ENCODE measurements at places on chromosomes 1 and 21.

DNA sequence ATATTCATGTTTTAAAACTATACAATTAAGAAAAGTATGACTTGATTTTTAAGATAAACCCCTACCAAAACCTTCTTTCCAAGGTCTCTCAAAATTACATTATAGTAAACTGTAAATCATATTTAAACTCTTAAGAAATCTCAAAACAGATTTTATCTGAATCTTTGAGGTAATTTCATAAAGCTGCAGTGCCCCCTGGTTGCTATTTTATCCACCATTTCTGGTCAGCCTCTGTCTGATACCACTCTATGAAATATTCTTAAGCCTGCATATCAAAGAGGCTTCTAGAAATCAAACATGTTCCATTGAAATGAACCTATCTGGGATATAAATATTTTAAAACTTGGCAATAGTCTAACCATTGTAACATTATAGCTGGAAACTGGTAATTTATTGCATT lies 317.3 kb downstream of the COL11A1 start:
- DNase-seq = no peak

DNA sequence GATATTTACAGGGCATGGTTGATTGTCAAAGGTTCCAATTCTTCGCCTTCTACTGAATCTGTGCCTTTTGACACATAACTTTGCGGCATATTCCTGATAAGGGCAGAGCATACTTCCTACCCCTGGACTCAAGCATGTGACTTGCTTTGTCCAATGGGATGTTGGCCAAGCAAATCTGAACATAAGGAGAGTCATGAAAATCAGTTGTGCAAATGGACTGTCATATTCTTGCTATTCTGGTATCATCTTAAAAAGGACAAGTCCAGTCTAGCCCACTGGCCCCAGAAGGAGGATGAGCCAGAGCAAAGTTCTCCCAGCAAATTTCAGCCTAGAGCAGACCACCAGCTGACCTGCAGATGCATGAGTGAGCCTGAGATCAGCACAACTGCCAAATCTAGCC lies 41.0 kb upstream of the MUTYH start:
- DNase-seq = no peak

DNA sequence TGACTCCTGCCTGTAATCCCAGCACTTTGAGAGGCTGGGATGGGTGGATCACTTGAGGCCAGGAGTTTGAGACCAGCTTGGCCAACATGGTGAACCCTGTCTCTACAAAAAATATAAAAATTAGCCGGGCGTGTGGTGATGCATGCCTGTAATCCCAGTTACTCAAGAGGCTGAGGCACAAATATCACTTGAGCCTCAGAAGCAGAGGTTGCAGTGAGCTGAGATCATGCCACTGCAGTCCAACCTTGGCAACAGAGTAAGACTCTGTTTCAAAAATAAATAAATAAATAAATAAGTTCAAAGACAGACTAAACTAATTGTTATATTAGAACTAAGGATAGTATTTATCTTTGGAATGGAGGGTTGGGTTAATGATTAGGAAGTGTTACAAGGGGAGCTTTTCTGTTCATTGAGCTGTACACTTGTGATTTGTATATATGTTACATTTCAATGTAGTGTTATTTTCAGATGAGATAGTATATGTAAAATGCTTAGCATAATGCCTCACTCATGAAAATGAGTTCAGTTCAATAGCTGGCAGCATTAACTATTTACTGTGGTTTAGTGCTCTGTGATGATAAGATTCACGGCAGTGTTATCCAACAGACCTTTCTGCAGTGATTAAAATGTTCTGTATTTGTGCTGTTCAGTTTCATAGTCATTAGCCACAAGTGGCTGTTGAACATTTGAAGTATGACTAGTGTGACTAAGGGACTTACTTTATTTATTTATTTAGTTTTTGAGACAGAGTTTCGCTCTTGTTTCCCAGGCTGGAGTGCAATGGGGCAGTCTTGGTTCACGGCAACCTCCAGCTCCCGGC lies 47.7 kb downstream of the OSBPL9 start:
- DNase-seq = no peak

DNA sequence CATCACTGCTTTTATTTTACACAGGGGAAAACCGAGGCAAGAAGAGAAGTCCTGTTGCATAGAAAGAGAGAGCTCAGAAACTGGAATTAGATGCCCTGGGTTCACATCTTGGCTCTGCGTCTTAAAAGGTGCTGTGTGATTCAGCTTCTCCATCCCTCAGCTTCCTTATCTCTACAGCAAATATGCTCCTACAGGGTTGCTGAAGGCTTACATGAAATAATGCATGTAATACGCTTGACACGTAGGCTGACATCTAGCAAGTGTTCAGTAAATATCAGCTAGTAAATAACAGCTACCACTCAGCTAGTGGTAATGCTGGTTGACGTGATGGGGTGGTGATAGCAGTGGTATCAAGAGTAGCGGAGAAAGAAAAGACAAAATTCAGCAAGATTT lies 77.1 kb upstream of the CD55 start:
- DNase-seq = no peak

DNA sequence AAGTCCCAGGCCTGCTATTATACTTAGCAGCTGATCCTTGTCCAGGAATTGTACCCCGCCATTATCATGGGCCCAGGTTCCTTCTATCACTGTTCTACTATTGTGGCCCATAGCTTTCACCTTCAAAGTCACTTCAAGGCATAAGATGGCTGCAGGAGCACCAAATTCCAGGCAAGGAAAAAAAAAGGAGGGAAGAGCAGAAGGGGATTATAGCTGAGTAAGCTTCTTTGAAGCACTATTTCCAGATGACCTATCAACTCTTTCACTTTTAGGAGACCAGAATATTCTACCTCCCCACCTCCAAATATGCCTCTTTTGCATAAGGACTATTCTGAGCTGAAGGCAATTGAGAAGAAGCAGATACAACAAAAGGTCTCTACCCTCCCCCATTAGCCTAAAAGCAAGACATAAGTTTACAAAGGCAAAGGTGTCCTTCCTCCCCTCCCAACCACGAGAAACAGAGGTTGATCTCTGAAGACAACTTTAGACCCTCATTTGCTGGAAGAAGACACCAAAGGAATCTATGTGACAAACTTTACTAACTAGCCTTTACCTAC lies 41.8 kb downstream of the PTAFR start:
- no peak for DNase-seq

DNA sequence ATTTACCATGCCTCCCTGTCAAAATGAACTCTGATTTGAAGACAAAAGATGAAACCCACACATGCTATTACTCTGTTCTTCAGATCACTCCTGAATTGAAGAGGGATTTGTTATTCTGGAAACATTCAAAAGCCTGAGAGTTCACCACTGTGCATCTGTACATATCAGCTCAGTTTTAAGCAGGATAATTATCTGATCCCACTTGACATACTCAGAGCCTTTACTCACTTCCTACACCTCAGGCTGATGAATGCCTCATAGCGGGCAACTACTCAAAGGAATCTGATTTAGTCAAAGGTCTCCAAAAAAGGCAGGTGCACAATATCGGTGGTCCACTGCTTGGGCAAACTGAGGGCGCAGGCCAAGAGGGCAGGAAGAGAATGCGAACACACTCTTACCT lies 47.5 kb upstream of the LPAR3 start:
- DNase-seq = no peak

DNA sequence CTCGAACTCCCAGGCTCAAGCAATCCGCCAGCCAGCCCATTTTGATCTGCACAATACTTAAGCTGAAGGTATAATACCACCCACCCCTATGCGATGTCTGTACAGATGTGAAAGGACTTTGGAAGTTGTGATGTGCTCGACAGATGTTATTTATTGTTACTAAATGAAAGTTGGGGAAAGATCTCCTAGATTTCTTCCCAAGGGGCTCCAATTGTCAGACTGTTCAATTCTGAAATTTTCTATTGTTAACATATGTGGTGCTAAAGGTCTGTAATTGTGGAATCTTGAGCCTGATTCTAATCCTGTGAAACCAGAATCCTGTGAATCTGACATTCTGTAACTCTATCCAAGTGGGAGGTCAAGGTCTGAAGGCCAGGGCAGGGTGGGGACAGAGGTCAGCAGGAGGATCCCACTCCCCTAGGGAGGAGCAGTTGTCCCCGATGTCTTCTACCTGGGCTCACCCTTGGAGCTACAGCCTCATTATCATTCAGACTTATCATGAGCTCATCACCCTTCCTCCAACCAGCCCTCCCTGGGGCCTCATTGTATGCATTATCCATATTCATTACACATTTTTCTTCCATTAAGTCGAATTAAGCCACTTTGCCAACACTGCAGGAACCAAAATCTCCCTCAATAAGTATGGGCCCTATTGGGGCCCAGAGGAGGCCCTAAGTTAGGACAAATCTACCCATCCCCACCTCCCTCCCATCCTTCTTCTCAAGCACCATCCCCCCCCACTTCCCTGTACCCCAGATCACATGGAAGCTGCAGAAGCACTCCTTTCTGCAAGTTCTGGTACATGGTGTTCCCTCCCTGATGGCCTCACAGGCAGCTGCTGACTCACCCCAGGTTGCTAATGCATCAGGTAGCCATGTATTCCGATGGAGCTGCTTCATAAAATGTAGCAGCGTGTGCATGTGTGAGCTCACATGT lies 32.3 kb downstream of the SHISAL2A start:
- no peak for DNase-seq

DNA sequence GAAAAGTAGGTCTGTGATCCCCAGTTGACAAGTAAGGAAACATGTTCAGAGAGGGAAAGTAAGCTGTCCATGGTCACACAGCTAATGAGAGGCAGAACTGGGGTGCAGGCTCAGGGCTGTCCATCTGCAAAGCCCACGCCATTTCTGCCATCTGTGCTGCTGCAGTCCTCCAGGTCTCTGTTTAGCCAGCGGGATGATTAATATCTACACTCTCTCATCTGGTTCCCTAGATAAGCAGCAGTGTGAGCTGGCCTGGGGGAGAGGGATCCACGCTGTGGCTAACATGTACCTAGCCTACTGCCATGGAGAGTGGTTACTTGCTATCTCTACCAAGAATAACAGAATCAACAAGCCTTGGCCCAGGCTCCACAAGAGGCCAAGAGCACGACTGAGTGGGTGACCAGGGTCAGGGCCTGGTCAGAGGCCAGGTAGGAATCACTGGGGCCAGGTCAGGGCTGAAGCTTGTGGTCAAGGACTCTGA lies 75.2 kb downstream of the TRABD2B start:
- no peak for DNase-seq

DNA sequence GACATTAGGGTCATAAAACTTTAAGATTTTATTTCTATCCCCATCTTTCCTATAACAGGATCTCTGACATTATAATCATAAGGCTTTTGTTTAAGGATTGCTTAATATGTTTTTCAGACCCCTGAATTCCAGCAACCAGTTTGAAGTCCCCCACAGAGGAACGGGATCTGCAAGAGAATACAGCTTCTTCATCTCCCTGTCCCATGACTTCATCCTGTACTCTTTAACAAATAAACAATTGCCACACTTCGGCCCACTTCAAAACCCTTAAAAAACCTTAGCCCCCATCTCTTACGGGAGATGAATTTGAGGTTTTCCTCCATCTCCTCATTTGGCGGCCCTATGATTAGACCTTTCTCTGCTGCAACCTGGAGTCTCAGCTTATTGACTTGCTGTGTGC lies 35.8 kb downstream of the TESK2 start:
- DNase-seq = no peak

- DNase-seq = no peak
Observed at GRCh38 chr1:104248385-104248784, 498.7 kb downstream of the AMY1C start.

- DNase-seq = no peak
Observed at GRCh38 chr1:7491109-7491817, 279.8 kb upstream of the VAMP3 start.
